Retinal pigment epithelial cell (primary cell): ENCODE measurements at places on chromosomes 16 and 17.

DNA sequence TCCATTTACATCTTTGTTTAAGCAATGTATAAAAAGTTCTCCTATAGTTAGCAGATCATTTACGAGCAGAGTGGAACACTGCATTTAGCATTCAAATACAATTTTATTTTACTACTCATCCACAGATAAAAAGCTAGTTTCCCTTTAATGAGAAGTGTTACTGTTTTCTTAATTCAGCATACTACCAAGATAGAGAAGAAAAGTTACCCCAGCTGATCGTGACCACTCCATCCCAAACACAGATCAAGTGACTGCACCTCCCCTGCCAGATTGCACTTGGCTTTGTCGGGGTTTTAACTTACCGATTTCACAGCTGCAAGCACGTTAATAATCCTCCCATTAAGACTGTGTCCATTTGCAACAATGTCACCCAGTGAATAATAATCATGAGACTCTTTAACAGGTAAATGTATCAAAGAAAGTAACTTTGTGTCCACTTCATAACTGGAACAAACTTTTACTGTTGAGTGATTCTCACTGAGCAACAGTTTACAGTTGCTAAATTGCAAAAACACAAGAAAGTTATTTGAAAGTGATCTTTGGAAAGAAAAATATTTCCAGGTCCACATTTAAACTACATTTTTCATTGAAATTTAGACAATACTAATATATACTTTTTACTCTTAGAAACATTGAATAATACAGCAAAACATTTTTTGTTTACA is 14.4 kb downstream of the MEIOB start:
- DNase-seq = no peak

DNA sequence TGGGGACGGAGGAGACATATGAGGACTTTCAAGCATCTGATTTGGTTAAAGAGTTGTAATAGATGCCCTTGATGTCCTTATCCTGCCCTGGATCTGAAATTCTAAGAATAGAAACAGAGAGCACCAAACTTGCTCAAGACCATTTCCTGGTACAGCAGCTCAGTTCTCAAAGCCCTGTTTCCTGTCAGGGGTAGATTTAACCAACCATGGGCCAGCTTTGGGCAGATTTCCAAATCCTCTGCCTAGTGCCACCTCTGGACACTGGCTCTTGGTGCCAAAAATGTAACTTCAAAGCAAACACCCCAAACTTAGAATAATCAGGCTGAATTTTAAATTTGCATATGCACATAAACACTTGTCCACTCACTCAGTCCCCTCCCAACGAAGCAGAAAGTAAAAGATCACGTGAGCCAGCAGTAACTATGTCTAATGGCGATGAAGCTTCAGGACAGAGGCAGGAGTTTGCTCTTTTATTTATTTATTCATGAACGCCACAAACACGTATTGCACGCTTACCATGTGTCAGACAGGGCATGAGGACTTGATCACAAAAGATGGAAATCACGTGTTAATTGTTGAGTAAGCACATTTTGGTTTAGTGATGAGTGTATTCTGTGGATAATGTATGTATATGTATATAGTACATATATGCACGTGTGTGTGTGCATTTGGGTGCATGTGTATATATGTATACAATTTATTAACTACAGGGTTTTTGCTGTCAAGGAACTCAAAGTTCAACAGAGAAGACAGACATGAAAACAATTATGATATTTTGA is 23.1 kb upstream of the SDK2 start:
- DNase-seq = no peak

- DNase-seq = no peak
These were observed 3.8 kb upstream of the RUNDC3A start for GRCh38 chr17:44304651-44305050.

GRCh38 chr17:47696717-47697642 is 3.0 kb downstream of the TBKBP1 start:
- no peak for DNase-seq

GRCh38 chr17:62935098-62935497 is 30.9 kb upstream of the TANC2 start:
- DNase-seq = no peak

DNA sequence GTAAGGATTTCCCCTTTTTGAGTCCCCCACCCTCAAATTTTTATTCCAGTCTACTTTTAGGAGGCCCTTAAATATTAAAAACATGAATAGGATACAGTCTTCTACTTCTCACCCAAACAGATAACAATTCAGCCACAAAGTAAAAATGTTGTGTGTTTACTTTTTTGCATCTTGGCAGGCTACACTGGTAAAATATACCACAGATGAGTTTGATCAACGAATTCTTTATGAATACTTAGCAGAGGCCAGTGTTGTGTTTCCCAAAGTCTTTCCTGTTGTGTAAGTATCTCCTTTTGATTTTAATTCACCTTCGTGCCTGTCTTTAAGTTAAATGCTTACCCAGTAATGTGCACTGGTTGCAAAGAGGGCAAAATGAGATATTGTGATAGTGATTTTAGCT is 34.4 kb upstream of the RAB11FIP4 start:
- no peak for DNase-seq

GRCh38 chr16:19898924-19899604 is 14.4 kb upstream of the GPRC5B start:
- DNase-seq = no peak

- no peak for DNase-seq
These were observed 9.2 kb downstream of the SLC38A10 start for GRCh38 chr17:81285894-81286293.

- DNase-seq = no peak
These were observed 3.1 kb upstream of the NFATC3 start for GRCh38 chr16:68081861-68082628.

DNA sequence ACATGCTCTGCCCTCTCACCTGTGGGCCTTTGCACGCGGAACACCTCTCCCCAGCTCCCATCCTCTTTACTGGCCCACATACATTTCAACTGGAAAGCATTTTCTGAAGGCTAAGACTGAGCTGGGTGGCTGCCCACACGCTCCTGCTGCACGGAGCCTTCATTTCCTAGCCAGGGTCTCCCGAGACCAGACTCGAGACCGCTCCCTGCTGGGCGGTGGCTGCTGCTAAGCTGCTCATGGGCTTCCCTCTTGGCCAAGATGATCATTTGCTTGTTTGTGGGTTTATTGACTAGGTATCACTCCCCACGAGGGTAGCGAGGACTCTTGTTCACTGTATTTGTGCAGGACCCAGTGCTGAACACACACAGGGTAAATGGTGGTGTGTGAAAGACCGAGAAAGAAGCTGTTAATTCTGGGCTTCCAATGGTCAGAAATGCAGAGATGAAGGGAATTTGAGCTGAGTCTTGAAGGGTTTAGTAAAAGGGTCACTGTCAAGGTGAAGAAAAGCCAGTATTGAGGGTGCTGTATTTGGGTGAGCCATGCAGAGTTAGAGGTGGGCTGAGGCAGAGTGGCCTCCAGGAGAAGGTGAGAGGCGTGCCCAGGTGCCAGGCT is 907 bp downstream of the TRAPPC2L start:
- peak; percentile 48 for DNase-seq

GRCh38 chr16:24069036-24069590 is 187.0 kb upstream of the CACNG3 start:
- DNase-seq = no peak

DNA sequence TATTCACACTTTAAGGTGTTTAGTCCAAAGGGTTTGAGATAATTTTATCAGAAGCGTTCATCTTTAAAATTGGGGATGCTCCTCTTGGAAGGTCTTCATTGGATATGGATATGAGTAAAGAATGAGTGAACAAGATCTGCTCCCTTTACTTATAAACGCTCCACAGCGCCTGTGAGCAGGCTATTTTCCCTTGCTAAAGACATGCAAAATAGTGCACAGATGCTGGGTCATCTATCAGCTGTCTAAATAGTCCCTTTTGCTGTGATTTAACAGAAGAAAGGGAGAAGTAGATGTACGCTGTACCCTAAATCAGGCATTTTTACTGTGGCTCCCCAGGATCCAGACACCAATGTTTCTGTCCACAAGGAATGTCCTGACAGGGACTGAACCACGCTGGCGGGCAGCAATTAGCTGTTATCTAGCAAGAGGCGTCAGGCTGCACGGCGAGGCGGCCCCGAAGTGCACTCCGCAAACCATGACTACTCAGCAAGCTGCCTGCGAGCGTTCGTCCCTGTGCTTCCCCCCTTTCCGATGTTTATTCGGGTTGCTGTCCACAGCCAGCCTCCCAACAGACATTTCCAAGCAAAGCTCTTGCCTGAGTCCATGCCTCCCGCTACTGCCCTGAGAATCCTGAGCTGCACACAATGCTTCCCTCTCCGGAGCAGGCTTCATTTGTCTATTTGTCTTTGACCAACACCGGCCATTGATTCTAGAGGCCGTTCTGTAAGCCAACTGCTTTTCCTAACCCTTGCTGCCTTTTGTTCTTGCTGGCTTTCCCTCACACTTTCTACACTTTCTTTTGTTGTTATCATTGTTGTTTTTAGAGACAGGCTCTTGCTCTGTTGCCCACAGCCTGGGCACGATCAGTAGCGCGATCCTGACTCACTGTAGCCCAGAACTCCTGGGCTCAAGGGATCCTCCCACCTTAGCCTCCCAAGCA is 55.7 kb upstream of the CNEP1R1 start:
- DNase-seq = no peak

DNA sequence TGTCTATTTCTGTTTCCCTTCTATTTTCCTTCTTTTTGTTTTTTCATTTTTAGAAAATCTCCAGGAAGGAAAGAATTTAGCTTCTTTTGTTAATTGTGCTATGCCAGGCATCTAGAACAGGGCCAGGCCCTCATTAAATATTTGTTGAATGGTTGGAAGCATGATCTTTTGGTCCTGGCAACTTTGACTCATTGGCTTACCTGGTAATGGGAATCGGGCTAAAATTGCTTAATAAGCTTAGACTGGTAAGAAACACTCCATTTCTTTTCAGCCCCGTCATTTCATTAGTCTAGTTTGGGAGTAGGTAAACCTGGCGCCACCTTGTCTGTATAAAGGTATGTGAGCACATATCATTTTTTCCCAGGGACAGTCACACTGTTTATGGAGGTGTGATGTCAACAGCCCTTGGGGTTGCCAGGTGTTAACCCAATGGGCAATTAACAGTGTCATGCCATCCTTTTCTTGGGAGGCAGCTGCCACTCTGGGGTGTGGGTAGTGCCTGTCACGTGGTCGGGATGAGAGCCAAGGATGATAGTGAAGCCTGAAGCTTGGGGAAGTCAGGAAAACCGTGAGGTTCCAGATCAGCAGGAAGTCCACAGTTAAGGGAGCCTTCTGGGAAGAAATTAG is 9.5 kb upstream of the NDEL1 start:
- no peak for DNase-seq

GRCh38 chr16:52953215-52953614 is 99.5 kb downstream of the CHD9NB start:
- no peak for DNase-seq

DNA sequence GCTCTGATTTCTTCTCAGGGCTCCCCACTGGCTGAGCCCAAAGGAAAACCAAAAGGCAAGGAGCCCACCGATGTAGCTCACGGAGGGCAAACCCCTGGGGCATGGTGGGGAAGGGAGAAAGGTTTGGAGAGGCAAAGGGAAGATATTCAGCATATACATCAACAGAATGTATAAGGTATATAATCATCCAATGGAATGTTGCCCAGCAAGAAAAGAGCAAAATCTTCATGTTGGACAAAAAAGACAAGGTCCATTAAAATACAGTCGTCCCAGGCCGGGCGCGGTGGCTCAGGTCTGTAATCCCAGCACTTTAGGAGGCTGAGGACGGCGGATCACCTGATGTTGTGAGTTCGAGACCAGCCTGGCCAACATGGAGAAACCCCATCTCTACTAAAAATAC is 1.6 kb downstream of the CPPED1 start:
- DNase-seq = no peak

GRCh38 chr17:1201132-1201702 is 21.4 kb upstream of the ABR start:
- no peak for DNase-seq

- no peak for DNase-seq
These were observed 60.9 kb downstream of the SRCIN1 start for GRCh38 chr17:38544839-38545209.

DNA sequence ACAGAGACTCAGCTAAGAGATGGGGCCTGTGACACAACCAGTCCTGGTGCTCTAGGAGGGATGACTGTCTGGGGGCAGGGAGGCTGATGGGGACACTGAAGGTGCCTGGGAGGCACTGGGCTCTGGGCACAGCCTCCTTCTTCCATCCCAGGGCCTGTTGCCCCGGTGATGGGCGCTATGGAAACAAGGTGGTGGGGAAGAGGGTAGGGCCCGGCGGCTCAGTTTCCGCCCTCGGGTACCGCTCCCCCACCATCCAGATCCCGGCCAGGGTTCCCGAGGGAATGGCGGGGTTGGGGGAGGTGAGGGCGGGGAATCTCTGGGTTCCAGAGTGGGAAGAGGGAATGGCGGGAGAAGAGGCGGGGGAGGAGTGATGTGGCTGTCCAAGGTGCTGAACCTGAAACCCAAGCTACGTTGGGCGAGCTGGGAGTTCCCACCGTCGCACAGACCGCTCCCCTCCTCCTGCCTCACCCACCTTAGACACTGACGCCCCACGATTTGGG is 981 bp downstream of the KCNH4 start:
- no peak for DNase-seq

DNA sequence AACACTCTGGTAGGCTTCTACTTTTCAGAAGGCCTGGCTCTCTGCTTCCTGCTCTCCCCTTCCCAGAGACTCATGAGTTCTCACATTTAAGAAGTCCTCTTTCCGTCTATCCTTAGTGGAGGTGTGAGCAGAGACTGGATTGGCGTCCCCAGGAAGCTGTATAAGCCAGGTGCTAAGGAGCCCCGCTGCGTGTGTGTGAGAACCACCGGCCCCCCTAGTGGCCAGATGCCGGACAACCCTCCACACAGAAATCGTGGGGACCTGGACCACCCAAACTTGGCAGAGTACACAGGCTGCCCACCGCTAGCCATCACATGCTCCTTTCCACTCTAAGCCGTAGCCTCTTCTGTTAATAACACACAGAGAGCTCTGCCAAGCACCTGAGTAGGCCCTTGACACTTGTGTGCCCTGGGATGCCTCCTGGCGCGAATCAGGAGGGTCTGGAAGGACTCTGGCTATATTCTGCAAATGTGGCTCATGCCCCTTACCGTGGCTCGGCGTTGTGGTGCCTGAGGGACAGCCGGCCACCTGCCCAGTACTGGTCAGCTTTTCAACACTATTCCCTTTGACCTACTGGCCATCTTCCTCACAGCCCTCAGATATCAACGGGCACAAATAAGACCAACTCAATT is 13.9 kb downstream of the CYB5D2 start:
- no peak for DNase-seq

- DNase-seq = no peak
These were observed 20.5 kb upstream of the EMP2 start for GRCh38 chr16:10600782-10601443.

GRCh38 chr17:66171172-66171571 is 20.8 kb downstream of the CEP112 start:
- no peak for DNase-seq
